Right renal cortex interstitium (tissue), 3 donors: ENCODE measurements at places on chromosomes 5 and 9. TPM values are rescaled to one million over a fixed set of nuclear protein-coding genes. Genes with fewer than 3 reads are reported as not detected.

The SPATA31E1 gene
- polyA plus RNA-seq: 0.03 TPM

The IGFBPL1 gene
- polyA plus RNA-seq: 1.5 TPM

The ACSL6 gene
- 2.2 TPM for polyA plus RNA-seq

DNA sequence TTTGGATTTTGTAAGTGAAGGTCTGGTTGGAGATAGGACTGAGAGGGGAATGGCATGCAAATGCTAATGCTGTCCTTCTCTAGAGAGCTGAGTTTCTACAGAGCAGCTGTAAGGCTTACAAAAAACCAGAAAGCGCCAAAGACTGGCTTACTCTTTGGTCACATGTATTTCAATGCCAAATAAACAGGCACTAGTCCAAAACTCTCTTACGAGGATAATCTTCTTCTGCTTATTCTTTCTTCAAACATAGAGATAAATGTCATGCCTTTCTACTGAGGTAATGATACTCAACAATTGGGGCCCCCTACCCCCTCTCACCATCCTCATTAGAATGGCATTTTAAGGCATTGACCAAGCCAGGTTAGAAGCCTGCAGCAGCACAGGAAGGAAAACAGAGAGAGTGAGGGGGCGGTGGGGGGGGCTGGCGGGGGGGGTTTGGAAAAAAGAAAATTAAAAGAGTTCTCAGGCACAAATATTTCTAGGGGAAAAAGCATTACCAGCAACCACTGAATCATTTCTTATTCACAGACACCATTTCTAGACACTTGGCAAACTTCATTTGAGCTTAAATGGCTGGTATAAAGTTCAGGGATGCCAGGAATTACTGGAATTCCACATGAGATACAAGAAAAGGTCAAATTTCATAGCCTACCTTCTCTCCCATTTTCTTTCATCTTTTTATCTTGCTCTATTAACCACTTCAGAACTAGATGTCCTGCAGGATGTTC, 34.0 kb downstream of the PUM3 start:
- no peak for DNase-seq

DNA sequence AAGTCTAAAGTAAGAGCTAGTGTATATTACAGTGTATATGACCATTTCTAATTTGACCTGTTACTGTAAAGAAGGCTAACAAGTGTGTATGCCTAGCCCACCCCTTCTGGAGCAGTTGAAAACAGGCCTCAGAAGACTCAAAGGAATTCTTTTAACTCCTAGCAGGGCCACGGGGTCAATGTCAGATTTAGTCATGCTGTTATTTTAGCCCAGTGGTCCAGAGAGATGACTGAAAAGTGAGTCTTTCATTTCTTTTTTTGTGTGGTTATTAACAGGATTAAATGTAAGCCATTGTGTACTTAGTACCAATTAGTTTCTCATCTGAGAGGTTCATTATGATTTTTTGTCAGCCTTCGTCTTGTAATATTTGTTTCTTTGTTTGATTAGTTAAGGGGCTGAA, 24.4 kb downstream of the ZCCHC7 start:
- DNase-seq: no peak

- DNase-seq: no peak
Measured at GRCh38 chr5:7848296-7848695, 2.6 kb downstream of the CFAP90 start.

DNA sequence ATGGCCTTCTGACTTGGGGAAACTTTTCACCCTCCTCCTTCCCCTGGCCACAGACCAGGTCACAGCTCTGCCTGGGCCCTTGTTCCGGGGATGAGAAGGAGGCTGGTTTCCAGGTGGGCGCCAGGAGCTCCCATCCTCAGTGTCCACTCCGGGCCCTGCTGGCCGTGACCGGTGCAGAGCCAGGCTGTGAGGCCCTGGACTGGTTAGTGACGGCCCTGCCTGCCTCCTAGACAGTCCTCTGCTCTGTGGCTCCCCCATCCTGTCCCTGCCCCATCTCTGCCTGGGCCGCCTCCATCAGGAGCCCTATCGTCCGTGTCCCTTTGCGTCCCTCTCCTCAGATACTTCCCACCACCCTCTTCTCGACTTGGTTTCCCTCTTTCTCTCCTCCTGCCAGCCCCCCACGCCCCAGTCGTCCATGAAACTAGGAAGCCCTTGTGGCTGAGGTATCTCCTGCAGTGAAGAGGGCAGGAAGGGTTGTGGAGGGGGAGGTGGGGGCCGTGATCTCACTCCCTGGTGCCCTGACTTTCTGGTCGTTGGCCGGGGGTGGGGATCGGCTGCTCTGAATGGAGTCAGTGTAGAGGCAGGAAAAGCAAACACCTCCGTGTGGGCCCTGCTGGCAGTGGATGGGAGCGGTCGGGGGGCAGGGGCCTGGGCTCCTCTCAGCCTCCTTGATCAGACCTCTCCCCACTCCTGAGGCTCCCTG, 15.4 kb upstream of the CERCAM start:
- no peak for DNase-seq

DNA sequence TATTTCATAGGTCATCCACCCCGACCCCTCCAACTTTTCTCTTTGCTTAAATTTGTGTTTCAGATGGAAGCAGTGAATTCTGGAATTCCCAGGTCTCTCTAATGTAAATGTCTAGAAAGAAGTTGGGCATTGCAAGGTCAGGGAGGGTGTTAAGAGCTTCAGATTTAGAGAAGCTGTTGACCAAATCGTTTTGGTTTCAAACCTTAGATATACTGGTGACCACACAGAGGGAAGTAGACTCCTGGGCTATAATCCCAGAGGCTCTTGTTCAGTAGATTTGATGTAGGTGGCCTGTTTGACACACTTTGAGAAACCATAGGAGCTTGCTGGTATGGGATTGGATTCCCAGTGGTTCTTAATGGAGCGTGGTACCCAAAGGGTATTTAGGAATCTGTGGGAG, 137.3 kb upstream of the KLF9 start:
- DNase-seq: no peak

GRCh38 chr9:122251351-122251750, 13.3 kb downstream of the RBM18 start:
- no peak for DNase-seq

- no peak for DNase-seq
Measured at GRCh38 chr5:161535762-161536161, 10.8 kb downstream of the GABRB2 start.

GRCh38 chr5:53569453-53569852, 9.0 kb downstream of the NDUFS4 start:
- no peak for DNase-seq

GRCh38 chr9:121826711-121827110, 175.3 kb downstream of the DAB2IP start:
- no peak for DNase-seq
